Nucleus accumbens (tissue), 56 donors: ENCODE measurements at places on chromosomes 7 and 10.

DNA sequence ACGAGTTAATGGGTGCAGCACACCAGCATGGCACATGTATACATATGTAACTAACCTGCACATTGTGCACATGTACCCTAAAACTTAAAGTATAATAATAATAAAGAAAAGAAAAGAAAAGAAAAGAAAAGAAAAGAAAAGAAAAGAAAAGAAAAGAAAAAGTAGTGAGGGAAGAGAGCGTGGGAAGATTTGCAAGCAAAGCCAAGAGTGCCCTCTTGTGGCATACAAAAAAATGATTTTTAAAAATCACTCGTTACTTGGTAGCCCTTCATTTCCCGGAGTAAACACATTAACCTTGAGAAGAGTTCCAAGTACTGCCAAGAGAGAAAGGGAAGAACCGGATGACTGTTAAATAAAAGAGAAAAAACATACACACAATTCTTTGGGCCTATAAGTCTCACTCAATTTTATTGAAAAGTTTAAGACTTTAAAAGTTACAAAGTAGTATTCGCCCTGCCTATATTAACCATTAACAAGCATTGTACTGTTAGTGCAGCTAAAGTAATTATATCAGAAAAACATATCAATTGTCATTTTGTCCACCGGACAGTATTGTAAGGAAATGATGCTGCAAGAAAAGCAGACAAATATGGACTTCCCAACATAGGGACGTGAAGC, 6.2 kb upstream of the CH25H start:
- no peak for DNase-seq

- DNase-seq, result no peak
Observed at GRCh38 chr7:158024351-158024715, 563.3 kb downstream of the PTPRN2 start.

DNA sequence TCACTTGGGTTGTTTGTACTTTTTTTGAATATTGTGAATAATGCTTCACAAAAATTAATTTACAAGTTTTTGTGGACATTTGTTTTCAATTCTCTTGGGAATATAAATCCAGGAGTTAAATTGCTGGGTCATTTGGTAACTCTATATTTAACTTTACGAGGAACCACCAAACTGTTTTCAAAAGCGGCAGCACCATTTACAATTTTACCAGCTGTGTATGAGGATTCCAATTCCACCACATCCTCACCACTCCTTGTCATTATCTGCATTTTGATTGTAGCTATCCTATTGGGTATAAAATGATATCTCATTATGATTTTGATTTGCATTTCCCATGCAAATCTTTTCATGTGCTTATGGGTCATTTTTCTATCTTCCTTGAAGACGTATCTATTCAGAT, 4.0 kb upstream of the NUDT13 start:
- DNase-seq, result no peak

DNA sequence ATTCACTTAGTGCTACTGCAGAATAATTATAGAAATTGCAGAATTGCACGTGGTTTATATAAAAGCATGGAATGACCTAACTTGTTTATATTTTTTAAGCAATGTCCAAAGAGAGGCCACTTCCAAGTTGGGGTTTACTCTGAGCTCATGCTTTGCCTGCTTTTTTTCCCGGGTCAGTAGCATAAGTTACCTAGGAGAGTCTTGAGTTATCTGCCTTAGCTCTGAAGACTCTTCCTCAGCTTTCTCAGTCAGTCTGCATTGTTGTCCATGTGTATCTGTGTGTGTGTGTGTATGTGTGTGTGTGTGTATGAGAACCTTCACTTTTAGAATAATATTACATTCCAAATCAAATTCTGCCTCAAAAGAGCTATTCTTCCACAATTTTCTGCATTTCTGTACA, 239.5 kb upstream of the TCF7L2 start:
- no peak for DNase-seq

- no peak for DNase-seq
Observed at GRCh38 chr7:73908123-73908611, 47.2 kb downstream of the TMEM270 start.

DNA sequence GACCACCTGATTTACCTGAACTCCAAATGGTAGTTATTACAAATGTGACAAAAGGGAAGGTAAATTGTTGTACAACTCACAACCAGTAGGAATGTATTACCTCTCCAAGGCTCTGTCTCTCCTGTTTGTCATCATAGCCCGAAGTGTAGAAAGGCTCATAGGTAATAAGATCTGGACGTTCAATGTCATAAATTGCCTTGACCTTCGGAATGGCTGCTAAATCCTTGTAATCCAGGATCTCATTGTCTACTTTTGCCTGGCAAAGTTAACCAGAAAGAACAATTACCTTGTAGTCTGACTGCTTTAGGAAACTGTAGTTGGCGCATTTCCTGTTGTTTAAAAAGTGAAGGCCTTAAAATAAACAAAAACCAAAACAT, 68.6 kb upstream of the AFAP1L2 start:
- DNase-seq, result no peak

- DNase-seq, result no peak
Observed at GRCh38 chr10:51640120-51640819, 59.1 kb downstream of the CSTF2T start.

- no peak for DNase-seq
Observed at GRCh38 chr10:118403967-118404366, 61.8 kb upstream of the FAM204A start.

- no peak for DNase-seq
Observed at GRCh38 chr7:130063036-130063435, 7.3 kb upstream of the KLHDC10 start.

GRCh38 chr7:123655614-123656013, at the start of gene LMOD2:
LMOD2 (plus strand) TSS chr7:123655866; CDS start chr7:123655964, 98 bp downstream.
- DNase-seq, result no peak

DNA sequence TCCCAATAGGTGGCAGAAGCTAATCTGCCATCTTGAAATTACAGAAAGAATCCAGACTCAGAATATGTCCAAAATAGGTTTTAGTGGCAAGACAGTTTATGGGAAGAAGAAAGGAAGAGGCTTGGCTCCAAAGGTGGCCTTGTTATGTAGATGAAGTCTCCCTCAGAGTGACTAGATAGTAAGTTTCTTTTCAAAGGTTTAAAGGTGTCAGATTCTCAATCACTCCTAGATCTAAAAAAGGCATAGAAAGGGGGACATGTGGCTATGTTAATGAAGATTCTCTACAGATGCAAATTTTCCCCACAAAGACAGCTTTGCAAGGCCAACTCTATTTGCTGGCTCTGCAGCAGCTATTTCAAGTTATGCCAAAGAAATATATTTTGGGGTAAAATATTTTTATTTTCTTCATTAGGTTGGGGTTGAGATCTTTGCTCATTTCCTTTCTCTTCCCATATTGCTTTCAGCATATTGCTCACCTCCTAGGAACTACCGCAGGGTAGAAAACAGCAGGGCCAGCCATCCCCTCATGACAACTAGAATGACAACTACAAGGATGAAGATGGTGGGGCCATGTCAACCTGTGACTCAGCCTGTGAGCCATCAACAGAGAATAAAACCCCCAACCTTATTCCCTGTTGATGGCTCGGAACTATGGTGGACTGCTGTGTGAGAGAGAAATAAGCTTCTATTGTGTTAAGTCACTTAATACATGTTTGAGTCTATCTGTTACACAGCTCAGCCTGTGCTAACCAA, 274.0 kb upstream of the GALNT17 start:
- no peak for DNase-seq

DNA sequence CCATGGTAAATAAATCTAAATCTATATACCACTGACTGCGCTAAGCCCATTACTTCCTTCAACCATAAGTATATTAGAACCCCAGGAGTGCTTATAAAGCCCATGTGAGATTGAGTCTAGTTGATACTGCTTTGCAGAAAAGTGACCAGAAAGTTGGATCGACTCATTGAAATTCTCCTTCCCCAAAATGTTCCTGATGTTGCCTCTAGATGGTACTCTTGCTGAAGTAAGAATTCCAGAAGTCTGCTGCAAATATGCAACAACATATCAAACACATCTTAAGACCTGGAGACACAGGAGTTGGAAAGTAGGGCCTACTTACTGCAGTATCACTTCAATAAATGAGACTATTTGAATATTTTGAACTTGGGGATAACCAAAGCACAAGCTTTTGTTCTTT, 550.8 kb downstream of the IPMK start:
- no peak for DNase-seq

DNA sequence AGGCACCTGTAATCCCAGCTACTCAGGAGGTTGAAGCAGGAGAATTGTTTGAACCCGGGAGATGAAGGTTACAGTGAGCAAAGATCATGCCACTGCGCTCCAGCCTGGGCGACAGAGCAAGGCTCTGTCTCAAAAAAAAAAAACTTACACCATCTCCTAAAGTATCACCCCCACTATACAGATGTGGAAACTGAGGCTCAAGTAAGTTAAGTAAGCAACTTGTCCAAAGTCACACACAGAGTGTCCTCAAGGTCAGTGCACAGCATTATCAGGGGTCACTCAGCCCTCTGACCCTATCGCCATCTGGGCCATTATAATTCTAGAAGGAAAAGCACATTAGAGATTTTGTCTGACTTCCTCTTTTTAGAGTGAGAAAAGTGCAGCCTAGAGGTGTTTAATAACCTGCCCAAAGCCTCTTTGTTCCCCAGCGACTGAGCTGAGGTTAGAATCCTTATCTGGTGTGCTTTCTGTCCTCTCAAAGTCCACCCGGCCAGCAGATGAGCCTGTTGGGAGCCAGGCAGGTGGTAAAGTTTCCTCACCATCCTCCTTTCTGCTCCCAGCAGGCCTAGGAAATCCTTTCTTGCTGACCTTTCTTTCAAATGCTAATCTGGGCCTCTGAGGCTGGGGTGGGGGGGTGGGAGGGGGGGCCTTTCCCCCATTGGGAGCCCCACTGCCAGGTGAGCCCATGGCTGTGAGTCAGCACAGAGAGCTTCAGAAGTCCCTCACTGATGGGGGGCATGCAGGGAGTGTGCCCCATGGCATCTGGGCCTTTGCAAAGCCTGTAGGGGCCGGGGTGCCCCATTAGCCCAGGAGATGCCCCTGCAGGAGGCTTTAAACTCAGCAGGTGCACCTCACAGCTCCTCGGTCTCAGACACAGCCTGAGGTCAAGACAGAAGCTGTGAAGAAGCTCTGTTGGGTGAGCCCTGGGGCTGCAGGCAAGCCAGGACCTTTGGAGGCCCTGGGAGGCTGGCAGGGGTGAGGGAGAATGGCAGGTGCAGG, 12.0 kb upstream of the KCNMA1 start:
- DNase-seq, result no peak

GRCh38 chr10:85673270-85673669, 693.3 kb downstream of the GRID1 start:
- no peak for DNase-seq

- DNase-seq, result no peak
Observed at GRCh38 chr7:39827571-39827970, 122.5 kb upstream of the CDK13 start.

DNA sequence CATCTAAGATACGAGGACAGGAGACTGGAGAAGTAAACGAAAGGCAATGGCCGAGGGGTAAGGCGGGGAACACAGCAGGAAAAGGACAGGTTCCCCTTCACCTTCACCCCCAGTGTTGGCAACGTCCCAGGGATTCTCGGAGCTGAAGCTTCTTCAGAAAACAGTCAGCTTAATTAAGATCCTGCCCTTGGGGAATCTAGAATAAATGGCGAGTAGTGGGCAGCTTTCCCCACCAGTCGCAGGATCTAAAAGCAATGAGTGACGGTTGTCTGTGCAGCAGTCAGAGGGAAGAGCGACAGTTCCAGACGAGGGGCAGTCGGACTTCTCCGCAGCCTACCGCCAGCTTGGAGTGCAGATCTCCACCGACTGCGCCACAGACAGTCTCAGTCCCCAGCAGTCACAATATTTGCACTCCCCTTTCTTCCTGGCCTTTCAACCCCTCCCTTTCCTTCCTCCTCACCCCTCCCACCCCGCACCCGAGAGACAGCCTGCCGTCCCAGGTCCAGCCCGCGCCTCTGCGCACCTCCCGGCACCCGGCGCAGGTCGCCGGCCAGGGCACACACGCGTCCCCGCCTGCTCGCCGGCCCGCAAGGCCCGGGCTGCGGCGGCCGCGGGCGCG, 10.9 kb upstream of the SP8 start:
- no peak for DNase-seq

GRCh38 chr10:5904227-5904626, 14.2 kb downstream of the FBH1 start:
- DNase-seq, result no peak

DNA sequence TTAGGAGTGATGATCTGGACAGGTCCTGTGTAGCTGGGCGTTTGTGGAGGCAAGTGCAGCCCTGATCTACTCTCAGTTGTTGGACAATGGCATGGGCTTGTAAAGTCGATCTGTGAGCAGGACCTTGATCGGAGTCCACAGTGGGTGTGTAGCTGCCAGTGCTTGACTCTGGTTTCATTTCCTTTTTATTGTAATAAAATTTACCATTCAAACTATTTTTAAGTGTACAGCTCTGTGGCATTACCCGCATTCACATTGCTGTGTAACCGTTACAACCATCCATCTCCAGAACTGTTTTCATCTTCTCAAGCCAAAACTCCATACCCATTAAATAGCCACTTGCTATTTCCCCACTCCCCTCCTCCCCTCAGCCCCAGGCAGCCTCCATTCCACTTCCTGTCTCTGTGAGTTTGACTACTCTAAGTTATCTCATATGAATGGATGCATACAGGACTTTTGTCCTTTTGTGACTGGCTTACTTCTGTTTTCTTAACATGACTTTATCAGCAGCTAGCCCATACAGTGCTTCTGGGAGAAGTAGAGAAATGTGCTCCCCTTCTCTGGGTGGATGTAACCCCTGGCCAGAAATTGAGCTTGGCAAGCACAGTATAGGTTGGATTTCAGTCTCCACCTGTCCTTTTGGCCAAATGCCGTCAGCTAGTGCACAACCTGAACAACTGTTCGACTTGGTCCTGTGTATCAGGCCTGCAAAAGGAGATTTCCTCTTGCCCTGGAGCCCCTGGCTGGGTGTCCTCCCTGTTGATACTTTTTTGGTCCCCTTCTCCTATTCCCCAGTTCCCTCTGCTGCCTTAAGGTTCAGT, 180.0 kb downstream of the LRMDA start:
- no peak for DNase-seq

- no peak for DNase-seq
Observed at GRCh38 chr7:50855526-50855925, 72.8 kb upstream of the GRB10 start.

DNA sequence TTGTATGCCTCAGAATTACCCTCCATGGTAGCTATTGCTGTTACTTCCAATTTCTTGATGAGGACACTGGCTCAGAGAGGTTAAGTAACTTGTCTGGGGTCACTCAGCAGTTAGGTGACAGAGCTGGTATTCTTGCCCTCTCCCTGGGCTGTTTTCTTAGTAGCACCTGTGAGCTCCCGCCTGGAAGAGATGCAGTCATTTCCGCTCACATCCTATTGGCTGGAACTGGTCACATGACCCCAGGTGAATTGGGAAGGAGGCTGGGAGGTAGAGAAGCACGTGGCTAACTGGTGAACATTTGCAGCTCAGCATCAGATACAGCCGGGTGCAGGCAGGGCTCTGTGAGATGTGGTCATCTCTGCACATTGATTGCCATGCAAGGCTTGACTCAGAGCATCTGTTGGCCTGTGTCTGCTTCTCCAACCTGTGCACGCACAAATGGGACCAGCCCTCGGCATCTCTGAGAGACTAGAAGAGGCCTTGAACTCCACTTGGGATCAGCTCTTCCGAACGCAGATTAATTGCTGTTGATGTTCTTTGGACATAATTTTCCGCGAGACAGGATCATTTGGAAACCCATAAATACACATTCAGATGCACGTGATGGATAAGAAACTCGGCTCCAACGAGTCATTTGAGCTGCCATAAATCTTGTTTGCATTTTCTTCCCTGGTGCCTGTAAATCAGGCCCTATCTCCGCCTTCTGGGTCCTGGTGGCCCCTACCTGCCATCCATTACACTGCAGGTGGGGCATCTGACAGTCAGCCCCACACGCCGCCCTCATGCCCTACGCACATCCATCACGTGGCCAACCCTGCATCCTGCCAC, 42.8 kb downstream of the MYL10 start:
- no peak for DNase-seq

- DNase-seq, result no peak
Observed at GRCh38 chr7:27631391-27631790, 31.3 kb downstream of the HIBADH start.
